WTC11 (cell line): ENCODE measurements at places on chromosomes 7 and 10.

DNA sequence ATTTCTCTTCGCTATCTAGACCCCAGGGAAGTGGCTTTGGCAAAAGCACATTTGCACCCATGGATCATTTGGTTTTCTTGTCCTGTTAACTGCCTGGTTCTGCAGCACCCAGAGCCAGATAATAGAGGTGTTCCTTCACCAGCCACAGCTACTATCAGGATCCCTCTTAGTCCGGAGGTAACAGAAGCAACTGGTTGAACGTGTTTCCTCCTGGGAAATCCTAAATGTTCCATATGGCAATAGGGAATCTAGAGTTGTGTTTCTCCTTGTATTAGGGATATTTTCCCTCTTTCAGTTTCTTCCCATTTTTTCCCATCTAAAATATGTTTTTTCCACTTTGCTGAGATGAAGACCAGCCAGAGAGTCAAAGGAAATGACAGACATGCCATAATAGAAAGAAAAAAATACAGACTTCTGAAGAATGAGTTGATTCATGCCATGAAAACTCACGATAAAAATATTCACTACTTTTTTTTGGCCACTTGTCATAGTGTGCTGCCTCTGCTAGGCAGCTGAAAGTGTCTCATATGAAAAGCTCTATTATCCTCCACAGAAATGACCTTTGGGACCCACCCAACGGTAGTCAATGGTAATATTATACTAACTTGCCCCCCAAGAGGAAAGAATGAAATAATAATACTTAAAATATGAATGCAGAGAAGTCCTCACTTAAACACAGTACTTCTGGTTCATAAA is 472.8 kb downstream of the KCNMA1 start:
- no peak for DNase-seq

GRCh38 chr7:155300641-155301452 is 3.2 kb downstream of the INSIG1 start:
- DNase-seq: no peak

DNA sequence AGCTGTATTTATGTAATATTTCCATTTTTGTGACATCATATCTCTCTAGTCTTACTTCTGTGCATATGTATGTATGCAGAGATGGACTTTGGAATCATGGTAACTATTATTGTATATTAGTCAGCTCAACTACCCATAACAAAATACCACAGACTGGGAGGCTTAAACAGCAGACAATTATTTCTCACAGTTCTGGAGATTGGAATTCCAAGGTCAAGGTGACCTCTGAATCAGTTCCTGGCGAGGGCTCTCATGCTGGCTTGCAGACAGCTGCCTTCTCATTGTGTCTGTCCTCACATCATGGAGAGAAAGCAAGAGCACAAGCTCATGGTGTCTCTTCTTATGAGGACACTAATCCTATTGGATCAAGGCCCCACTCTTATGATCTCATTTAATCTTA is 79.1 kb downstream of the RAMP3 start:
- DNase-seq: no peak

GRCh38 chr7:150971242-150972022 is 6.7 kb downstream of the KCNH2 start:
- no peak for DNase-seq

DNA sequence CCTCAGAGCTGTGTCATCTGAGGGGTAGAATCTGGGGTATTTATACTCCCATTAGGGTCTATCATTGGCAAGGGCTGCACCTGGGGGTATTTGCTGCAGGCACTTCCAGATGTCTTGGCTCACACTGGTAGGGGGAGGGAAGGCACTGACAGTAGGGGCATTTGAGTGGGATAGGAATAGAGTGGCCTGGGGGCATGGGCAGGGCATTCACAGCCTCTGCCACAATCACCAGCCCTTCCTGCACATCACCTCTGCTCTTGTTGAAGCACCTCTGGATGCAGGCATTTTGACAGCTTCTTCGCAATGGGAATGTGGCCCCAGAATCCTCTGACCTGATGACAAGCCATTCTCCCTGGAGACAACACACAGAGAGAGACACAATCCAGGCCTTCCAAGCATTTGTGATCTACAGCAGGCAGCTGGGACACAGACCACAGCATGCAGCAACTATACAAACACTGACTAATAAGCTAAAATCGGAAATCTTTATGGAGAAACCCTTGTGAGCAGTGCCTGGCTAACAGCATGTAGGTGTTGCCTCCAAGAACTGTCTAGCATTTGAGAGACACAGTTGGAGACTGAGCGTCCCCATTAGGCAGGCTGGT is 178.5 kb downstream of the KCNMA1 start:
- DNase-seq: no peak

- no peak for DNase-seq
These were observed 327.7 kb upstream of the NPSR1 start for GRCh38 chr7:34330308-34330707.
